ENCODE measurements at places on chromosomes 13 and 19.
A peak's percentile ranks its signal among the peaks of the same experiment; 100 is the strongest.

- no peak for DNase-seq
These were observed 201.7 kb upstream of the UBL3 start for GRCh38 chr13:30052120-30052519.

DNA sequence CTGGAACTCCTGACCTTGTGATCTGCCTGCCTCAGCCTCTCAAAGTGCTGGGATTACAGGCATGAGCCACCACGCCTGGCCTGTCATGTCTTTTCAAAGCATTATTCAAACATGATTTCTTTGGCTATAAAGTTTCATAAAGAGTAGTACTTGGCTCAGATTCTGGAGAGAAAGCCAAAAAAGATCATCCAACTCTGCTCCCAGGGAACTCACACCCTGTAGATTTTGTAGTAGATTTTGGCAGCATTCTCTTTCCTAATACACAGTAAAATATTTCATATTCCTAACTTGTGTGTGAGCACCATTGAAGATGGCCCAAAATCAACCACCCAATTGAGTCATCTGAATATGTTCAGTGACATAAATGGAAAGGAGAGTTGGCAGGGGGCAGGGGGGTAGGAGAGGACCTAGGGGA lies 48.4 kb downstream of the CAB39L start:
- no peak for DNase-seq

GRCh38 chr13:111480976-111481375 lies 160.5 kb downstream of the TEX29 start:
- DNase-seq, result no peak

- DNase-seq, result no peak
These were observed 158.1 kb downstream of the KATNAL1 start for GRCh38 chr13:30149248-30149647.

DNA sequence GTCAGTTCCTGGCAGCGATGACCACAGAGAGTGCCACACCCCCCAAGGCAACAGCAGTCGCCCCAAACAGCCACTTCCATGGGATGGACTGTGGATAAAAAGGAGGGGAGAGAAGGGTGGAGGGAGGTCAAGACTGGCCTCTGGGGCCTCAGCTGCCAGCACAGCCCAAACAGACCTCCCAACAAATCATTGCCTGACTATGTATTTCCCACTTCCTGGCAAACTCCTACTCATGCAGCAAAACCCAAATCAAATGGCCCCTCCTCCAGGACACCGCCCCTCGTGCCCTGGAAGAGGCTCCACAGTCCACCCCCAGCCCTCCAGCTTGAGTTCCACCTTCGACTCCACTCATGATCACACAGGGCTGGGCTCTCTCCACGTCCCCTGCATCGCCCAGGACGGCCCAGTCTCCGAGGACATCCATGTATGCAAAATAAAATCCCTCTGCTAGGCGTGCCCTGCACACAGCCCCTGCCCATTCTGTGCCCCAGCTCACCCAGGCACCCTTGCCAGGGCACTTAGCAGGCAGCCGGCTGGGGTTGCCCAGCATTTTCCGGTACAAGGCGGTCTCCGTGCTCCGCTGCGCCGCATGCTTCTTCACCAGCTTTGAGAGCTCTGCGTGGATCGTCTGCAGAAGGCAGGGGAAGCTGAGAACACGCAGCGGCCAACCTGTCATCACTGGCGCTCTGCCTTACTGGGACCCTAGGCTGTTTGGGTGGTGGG lies 10.5 kb upstream of the ELL start:
- no peak for DNase-seq

DNA sequence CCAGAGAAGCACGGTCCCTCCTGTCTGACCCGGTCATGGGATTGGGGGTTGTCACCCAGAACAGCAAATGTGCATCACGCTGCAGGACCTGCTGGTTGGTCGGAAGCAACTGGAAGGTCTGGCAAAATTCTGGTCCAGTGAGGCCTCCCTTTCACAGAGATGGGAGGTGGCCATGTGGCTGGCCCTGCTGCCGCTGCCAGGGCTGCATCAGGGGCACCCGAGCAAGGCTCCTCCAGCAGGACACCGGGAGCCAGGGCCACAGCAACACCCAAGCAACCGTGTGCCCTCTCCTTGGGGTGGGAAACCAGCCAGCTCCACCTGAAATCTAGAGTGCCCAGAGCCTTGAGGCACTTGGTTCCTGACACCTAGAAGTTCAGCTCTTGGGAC lies 11.5 kb upstream of the GAS6 start:
- no peak for DNase-seq

DNA sequence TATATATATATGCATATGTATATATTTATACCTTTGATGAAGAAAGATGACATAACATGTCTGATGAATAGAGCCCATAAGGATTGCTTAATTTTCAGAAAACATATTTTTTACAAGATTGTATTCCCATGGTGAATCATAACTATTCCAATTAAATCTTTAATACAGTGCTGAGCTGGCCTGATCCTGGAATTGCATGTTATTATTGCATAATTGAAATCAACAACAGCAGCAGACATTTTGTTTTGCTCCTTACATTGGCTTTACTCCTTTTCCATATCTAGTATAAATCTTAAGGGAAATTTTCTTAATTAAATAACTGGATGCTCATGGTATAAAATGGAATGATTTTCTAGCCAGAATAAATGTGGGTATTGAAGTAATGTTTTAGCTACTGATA lies 22.0 kb downstream of the POSTN start:
- no peak for DNase-seq

DNA sequence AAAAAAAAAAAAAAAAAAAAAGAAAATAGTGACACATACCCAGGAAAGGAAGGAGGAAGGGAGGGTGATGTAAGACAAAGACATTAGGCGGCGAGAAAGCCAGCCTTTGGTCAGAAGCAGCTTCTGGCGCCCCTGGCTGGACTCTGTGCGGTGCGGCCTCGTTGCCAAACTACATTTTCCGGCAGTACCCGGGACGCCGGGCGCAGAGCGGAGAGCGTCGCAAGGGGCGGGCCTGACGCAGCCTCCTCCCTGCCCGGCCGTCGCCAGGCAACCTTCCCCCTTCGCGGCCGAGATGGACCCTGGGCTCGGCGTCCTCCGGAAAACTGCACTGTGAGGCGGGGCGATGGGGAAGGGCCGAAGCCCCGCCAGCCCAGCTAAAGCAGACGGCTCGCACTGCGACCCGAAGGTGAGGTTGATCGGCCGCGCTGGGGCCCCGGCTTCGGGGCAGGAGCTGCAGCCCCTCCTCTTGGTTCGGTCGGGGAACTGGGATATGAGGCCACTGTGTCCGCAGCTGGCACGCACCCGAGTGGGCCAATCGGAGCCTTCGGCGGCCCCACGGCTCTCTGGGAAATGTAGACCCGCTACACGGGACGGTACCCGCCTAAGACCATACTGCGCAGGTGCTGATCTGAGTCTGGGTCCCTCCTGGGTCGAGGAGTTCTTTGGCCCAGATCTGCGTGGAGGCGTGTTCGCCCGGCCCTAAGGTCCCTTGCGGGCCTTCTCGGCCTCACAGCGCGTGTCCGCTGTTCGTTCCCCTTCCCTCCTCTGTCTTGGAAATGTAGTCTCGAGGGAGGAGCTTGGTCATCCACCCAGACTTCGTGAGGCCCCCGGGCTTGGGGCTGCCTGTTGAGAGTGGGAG lies 2.3 kb upstream of the MZF1 start:
- peak; percentile 85 for DNase-seq

DNA sequence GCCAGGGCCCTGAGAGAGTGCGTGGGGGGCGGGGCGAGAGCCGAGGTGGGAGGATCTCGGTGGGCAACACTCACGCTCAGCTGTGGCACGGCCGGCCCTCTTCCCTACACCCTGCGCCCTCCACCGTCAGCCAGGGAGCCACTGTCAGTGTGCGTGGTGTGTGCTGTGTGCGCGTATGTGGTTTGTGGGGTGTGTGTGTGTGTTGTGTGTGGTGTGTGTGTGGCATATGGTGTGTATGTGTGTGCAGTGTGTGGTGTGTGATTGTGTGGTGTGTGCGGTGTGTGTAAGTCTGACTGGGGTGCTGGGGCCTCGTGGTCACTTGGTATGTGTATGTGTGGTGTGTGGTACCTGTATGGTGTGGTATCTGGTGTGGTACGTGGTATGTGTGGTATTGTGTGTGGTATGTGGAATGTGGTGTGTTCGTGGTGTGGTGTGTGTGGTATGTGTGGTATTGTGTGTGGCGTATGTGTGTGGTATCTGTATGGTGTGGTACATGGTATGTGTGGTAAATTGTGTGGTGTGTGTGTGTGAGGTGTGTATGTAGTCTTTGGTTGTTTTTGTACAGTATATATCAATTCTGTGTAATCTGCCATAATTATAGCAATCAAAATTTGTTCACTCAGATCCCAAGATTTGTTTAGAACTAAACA lies 5.1 kb downstream of the GRK1 start:
- no peak for DNase-seq

- DNase-seq, result no peak
These were observed 333.4 kb downstream of the ITGBL1 start for GRCh38 chr13:101785858-101786257.

- no peak for DNase-seq
These were observed 61.8 kb downstream of the ZNF723 start for GRCh38 chr19:22893855-22894270.

DNA sequence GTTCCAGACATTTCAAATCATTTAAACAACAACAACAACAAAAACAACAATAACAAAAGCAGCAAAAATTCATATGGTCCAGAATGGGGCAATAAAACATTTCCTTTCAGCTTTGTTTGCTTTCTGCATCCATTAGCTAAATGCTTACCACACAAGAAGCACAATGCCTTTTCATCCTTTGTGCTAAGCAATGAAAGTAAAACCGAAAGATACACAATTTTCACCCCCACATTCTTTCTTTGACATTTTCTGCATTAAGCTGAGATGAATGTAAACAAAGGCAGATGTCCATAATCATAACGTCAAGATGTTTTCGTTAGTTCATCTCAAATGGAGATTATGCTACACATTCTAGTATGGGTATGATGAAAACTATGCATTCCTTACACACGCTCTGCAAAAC lies 568.5 kb downstream of the SLITRK6 start:
- DNase-seq, result no peak

GRCh38 chr13:90640976-90641375 lies 706.5 kb upstream of the MIR17HG start:
- DNase-seq, result no peak

GRCh38 chr13:67664502-67664901 lies 434.4 kb upstream of the PCDH9 start:
- no peak for DNase-seq

GRCh38 chr13:108044954-108045353 lies 170.4 kb downstream of the LIG4 start:
- no peak for DNase-seq

GRCh38 chr19:45448887-45449299 lies 18.9 kb upstream of the FOSB start:
- no peak for DNase-seq

DNA sequence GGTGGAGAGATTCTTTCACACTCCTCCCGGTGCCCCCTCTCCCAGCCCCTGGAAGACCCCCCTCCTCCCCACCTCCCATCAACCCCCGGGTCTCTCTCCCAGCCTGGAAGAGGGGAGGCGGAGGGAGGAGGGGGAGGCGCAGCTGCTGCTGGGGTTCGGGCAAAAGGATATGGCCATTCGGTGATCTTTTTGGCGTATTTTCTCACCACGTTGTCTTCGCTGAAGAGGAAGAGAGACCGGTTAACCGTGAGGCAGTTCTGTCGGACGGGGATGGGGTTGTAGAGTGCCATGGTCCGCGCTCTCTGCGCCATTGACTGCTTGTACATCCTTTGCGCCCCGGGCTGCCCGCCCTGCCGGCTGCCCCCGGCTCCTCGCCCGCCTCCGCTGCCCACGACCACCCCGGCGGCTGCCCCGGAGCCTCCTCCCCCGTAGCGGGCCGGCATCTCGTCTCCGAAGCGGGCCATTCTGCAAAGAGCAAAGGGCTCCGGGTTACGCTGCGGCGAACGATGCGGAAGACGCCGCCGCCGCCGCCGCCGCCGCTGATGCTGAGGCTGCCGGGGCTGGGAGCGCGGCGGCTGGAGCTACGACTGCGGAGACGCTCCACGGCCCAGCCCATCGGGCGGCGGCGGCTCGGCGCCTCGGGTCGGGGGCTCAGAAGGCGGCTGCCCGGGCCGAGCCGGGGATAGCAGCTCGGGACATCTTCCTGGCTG lies 363 bp downstream of the CACNA1A start:
- DNase-seq, result peak; percentile 8

- no peak for DNase-seq
These were observed 81.1 kb upstream of the EDNRB start for GRCh38 chr13:77999746-78000145.
